ENCODE measurements at places on chromosomes 11 and 22.
A peak's percentile ranks its signal among the peaks of the same experiment; 100 is the strongest.

DNA sequence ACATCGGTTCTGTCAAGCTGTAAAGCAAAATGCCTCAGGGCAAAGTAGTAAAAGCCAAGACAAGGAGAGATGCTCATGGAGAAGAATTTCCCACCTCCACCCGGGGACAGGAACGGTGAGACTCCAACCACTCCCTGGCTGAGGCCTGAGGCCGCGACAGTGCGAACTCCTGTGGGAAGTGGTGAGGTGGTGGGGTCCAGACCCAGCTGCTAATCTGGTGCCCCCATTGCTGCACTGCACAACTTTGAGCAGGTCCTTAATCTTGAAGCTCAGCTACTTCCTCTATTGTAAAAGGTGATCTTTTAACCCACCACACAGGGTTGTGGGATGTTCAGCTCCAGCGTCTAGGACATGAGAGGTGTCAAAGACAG is 83.9 kb downstream of the ZC3H12C start:
- no peak for DNase-seq

- no peak for DNase-seq
These were observed 62.6 kb upstream of the OLFML1 start for GRCh38 chr11:7422544-7423331.

DNA sequence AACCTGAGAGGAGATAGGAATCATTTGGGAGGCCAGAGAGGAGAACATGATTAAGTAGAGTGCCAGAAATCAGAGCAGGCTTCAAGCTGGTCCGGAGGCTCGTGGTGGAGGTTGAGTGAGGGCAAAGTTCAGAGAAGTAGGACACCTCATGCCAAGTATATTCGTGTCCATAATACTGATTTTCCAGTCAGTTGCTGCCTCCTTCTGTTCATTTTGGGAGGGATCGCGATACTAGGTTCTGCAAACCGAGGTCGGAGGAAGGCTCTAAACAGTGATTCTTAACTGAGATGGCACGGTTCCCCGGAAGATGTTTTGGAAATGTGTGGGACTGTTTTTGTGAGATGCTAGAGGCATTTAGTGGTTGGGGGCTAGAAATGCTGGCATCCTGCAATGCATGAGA is 13.6 kb upstream of the CD3E start:
- DNase-seq, result no peak

DNA sequence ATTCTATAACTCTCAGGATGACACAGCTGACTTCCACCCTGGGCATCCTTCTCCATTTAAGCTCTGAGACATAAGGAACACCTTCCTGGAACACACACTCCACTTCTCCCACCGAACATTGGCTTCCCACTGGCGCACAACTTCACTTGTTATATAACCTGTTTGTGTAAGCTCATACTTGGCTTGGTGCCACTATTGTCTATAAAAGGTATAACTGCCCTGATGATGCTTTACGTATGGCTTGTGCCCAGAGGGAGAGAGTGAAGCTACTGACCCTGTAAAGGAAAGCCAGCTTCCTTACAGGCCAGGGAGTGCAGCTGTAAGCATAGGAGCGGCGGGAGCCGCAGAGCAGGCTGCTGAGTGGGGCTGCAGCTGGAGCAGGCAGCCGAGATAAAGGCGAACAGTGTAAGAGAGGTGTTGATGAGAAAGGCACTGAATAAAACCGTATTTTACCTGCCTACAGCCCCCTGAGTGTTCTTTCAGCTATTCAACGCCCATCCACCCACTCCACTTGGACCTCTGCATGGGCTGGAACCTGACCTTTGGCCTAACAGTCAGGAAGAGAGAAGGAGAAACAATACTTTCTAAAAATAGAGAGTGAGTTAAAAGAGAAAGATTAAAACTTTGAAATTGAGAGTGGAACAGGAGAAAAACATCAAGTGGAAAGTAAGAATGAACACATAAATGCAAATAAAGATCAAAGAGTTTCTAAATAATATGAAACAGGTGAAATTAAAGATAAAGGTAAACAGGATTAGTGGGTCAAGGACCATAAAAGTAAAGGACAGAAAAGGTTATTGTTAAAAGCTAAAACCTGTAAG is 252.1 kb upstream of the ARHGAP42 start:
- no peak for DNase-seq

DNA sequence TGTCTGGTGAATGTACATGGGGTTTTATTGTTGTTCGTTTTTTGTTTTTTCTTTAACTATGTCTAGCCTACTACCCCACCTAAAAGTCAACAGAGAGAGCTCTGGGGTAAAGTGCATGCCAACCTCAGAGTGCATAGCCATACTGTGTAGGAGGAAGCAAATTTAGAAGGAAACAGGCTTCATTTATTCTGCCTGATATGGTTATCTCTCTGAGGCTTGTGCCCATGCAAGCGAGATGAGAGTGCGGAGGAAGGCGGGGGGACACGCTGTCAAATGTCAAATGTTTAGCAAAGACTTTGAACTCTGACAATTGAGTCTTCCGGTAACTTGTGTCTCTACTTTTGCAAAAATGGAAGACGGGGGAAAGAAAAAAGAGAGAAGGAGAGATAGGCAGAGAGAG is 295.5 kb downstream of the ETS1 start:
- DNase-seq, result peak; percentile 60

DNA sequence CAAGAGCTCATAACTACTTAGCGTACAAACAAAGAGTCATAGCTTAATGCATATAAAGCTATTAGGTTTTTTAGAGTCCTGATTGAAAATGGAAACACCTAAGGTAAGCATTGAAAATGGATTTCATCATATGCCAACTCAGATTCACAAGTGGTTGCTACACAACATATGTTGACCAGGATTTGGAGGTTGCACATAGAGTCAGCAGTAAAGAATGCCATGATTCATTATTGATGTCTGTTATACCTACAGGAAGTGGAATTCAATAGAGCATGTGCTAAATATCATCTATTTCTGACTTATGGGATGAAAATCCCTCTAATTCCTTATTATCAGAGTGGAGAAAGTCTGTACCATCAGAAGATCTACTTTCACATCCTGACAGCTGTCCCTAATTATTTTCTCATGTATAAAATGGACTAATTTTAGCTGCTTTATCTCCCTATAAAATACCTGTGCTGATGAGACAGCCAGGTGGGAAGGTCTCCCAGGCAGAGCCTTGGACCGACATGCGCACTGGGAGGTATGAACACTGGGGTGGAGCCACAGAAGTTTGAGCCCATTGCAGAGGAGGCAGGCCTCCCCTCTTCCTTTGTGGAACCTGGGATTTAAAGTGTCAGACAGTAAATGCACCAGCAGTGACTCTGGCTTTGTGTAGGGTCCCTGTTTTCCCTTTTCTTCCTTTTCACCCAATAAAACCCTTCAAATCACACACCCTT is 204.2 kb downstream of the AASDHPPT start:
- DNase-seq, result no peak

- no peak for DNase-seq
These were observed 54.3 kb downstream of the IGSF9B start for GRCh38 chr11:133902506-133902905.

DNA sequence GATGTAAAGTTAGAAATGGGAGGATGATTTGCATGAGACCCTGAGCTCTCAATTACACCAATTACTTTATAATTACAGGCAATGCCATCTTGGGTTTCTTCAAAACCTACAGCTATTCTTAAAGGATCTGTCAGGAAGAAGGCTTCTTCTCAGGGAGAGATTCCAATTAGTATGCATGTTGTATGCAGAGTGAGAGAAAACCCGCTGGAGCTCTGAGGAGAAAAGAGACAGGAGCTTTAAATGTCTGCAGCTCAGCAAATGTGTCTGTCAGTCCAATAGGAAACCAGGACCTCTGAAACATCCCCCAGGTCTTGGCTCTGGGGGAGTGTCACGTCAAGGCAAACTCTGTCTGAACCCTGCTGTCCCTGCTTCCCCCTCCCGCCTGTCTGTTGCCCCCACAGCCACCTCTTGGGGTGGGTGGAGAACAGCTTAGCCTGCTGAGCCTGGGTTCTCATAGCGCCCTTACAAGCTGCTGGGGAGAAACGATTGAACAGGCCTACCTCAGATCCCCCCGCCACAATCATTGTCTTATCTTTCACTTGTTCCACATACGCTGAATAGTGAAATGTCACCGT is 140.2 kb downstream of the SPATA19 start:
- DNase-seq, result no peak

GRCh38 chr22:25875461-25875860 is 133.5 kb downstream of the MYO18B start:
- no peak for DNase-seq

GRCh38 chr11:77191429-77191822 is 63.4 kb downstream of the MYO7A start:
- DNase-seq, result no peak

DNA sequence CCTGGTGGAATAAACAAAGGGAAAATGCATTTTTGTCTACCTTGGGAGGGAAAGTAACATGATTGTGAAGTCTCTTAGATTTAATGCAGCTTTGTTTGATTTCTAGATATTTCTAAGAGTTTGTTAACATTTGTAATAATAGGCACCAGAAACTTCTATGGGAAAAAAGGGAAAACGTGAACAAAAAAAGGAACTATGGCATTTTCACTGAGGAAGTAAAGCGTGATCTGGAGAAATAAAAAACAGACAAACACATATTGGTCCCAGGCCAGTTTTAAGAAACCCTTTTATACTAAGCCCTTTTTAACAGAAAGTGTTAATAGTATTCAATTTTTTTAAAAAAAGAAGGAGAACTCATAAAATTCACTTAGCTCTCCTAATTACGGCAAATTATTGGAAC is 6.9 kb upstream of the MS4A7 start:
- no peak for DNase-seq

DNA sequence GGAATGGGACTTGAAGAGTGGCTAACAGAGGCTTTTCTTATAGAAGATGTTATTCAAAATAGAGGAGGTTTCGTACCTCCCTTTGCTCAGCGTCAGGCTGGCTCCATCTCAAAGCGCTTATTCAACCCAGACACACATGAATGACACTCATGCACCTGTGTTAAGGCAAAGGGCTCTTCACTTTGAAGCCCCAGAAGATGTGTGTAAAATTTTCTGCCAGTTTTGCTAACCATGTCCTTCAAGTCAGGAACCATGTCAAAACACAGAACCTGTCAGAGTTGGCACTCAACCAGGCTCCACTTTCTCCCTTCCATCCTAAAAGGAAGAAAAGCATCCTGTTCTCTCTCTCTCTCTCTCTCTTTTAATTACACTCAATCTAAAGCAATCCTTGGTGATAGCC is 352.8 kb upstream of the NARS2 start:
- no peak for DNase-seq

DNA sequence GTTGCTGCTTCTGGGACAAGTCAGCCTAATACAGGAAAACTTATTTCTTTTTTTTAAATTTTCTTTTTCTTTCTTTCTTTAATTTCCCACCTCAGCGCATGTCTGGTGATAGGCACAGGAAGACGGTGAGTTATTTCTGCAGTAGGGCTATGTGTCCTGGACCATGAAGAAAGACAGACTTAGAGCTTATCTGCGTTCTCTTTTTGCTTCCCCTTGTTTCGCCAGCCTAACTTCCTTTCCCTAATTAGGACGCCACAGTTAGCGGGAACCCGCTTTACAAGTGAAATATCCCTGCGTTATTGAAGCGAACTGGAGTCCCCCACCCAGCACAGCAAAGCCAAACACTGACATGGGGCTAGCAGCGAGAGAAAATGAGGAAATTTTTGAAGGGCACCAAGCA is 8.6 kb downstream of the OR6M1 start:
- no peak for DNase-seq

DNA sequence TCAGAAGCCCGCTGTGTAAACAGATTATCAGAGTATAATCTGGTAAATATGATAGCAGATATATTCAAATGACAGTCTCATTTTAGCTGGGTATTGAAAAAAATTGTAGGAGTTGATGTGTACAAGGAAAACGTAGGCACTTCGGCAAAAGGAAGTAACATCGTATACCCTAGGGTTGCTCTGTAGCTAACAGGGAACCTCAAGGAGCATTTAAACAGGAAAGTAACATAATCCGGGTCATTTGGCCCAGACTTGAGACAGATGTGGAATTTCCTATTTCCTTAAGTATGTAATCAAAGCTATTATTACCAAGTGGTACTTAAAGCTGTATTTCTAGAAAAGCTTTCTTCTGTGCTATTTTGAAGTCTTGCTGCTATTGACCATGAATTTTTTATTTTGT is 215.6 kb downstream of the DDX10 start:
- DNase-seq, result no peak

- DNase-seq, result no peak
These were observed 16.6 kb upstream of the BDNF start for GRCh38 chr11:27716835-27717234.

- DNase-seq, result no peak
These were observed 953.2 kb downstream of the LRRC4C start for GRCh38 chr11:40506226-40506625.

DNA sequence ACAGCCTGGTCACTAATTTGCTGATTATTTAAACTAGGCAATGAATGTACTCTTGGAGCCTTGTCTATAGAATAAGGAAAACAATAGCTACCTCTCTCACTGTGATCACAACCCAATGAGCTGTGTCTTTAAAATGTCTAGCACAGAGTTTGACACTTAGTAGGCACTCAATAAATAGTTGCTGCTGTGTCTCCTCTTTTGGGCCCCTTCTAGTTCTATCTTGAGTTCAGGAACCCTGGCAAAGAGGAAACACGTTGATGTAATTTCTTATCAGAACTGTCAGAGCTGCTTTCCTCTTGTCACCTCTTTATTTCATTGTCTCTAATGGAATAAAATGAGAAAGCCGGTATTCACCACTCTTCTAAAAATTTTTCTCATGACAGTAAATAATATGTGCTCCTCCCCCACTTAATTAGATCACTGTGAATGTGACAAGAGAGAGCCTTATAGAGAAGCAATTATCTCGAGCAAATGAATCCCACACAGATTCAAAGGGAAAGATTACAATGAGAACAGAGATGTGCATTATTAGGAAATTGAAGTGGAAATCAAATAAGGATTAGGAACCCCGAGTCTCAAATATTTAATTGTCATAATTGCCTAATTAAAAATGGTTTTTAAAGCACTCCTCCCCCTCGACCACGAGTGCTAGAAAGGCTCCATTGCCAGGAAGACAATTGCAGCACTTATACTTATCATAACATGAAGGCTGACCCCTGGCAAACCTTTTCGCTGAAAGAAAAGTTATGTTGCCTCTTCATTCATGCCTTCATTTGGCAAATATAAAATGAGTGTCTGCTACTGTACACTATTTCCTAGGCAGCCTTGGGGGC is 175.0 kb upstream of the BDNF start:
- DNase-seq, result no peak

DNA sequence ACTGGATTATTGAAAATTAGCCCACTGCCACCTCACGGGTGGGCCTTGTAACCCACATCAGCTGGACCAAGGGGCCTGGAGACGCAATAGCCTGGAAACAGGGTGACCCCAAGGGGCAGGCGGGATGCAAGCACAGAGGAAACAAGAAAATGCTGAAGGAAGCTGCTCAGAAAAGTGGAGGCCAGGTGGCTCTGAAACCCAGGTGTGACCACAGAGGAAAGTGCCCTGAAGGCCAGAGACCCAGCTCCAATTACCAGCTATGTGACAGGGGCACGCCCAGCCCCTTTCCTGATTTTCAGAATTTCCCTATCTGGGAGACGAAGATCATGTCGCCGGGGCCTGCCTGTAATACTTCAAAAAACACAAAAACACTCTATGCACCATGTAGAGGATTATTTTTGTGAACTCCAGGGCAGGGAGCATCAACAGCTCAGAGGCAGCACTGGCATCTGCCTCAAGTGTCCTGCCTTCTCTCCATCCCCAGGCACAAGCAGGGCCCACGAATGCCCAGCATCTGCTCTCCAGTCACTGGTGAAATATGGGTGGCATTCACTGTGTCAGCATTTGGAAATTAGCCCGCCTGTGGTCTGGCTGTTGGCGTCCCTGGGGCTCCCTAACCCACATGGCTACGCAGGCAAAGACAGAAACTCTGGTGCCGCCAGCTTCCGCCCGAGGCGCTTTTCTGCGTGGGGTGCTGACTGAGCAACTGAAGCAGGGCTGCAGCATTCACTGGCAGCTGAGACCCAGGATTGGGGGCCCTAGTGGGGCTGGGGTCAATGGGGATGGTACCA is 6.3 kb downstream of the KCNJ1 start:
- DNase-seq, result no peak
